ENCODE measurements at places on chromosomes 7 and 10.
A peak's percentile ranks its signal among the peaks of the same experiment; 100 is the strongest.

DNA sequence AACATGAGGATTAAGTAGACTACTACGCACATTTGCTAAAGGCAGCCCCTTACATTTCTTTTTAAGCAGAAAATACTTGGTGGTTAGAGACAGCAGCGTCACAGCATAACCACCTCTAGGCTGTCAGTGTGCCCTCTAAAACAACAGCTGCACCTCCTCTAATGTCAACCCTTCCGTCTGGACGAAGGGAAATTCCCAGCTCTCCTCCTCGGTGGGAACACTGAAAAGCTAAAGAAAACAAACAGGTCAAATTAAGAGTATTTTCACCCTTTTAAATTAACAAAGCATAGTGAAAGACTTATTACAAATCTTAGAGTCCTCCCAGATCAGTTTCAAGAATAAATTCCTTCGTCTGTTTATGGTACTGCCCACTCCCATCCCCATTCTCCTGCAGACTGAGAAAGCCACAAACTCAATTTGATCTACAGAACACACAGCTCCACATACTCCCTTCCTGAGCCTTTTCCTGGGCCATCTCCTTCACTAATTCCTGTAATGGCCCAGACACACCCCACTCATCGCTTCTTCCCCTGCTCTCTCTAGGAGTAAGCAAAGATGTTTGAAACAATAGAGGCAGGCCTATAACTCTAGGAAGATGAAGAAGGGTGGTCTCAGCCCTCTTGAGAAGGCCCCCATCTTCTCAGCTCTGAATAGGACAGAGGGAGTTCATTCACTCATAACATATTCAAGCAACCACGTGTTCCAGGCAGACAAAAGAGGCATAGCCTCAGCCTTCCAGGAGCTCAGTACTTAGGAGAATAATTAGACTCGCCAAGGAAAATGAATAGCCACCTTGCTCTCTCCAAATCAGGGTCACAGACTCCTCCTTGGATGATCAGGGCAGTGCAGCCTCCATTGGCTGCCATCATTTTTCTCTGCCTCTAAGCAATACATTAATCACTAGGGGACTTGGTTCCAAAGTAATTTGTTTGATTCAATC lies 47.5 kb upstream of the HNRNPH3 start:
- DNase-seq: no peak

DNA sequence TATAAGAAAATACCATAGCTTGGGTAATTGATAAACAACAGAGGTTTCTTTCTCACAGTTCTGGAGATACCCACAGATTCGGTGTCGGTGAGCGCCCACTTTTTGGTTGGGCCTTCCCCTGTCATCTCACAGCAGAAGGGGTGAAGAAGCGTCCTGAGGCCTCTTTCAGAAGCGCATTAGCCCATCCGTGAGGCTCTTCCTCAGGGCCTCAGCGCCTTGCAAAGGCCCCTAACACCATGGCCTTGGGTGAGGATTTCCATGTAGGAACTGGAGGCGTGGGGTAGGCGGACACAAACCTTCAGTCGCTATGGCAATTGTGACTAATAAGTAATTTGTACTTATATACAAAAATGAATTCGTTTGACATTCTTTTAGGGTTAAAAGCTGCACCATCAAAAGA lies 316.0 kb downstream of the PTPRN2 start:
- no peak for DNase-seq

DNA sequence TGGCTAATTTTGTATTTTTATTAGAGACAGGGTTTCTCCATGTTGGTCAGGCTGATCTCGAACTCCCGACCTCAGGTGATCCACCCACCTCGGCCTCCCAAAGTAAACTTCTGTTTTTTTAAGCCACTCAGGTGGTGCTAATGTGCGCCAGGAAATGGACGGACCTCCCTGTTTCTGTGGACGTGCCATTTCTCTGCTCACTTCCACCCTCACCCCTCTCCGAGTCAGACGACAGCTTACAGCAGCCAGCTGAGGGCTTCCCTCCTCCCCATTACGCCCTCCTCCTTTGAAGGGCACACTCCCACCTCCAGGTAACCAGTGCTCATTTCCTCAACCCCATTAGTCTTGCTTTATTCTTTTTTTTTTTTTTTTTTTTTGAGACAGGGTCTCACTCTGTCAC lies 41.7 kb upstream of the EZH2 start:
- DNase-seq: peak; percentile 53

DNA sequence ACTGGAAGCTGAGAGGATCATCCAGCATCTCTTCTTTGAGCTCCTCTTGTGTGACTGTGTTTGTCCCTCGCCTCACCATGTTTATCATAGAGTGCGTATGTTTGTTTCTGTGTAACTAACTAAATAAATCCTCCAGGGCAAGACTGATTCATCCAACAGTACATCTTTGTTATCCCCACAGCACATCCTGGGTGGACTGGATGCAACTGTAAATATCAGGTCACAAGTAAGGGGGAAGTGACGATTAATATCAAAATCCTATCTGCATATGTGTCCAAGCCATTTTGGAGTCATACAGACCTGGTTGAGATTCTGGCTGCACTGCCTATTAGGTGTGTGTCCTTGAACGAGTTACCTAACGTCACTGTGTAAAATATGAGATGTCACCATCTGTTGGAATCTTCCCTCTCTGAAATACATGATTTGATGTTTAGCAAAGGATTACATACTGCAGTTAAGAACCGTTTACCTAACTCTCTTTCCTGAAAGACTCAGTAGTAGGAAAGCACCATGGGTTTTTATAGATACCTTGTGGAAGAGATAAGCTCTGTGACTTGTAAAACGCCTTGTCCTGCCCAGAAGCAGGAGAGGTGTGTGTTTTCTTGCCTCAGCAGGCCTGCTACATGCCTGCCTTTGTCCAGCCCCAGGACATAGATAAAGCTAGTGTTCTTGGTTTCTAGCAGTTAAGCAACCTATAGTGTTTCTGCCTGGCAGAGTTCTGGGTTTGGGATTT lies 25.8 kb downstream of the WBP1L start:
- peak; percentile 55 for DNase-seq

DNA sequence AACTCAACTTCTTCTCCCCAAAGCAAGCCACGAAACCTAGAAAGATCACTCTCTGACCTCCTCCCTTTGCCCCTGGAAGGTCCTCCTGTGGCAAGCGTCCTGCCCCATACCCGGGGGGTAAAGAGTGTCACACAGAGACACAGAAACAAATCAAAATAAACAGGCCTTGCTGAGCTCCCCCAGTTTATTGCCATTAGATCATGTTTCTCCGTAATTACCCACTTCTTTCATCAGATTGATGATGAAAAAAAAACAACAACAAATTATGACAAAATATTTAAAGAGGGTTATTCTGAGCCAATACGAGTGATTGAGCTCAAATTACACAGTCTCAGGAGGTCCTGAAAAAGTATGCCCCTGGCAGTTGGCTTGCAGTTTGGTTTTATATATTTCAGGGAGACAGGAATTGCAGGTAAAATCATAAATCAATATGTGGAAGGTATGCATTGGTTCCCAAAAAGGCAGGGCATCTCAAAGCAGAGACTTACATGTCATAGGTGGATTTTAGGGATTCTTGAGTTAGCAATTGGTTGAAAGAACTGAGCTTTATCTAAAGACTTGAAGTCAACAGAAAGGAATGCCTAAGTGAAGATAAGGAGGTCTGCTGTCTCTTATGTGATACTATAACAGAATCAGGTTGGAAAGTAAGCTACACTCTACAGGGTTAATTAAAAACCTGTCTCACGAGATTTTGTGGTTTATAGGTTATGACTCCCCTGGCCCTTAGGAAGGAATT lies 86.2 kb downstream of the APBB1IP start:
- no peak for DNase-seq

- DNase-seq: peak; percentile 44
Observed at GRCh38 chr7:120218712-120219111, 54.3 kb upstream of the KCND2 start.

- no peak for DNase-seq
Observed at GRCh38 chr7:108402865-108403264, 53.4 kb downstream of the NRCAM start.

- DNase-seq: no peak
Observed at GRCh38 chr10:71547876-71548846, 151.4 kb downstream of the CDH23 start.

DNA sequence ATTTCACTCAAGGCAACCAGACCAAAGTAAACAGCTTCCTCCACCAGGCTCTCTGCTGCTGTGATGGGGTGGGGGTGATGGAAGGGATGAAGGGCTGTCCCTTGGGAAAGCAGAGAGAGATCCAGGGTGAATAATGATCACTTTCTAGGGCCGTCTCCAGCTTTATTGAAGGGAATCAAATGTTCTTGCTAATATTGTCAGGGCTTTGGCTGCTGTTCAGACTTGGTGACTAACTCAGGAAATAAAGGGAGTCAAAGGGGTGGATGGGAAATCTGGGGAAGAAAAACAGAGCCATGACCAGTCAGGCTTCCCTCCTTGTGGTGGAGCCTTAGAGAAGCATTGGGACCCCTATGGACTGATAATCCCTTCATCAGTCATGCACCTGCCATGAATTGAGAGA lies 196.2 kb upstream of the AGK start:
- DNase-seq: no peak

- peak; percentile 62 for DNase-seq
Observed at GRCh38 chr10:44393834-44394547, 9.1 kb upstream of the CXCL12 start.

Data from lower leg skin (tissue), 4 donors.